ENCODE measurements at places on chromosomes 5 and 9. TPM values are rescaled to one million over a fixed set of nuclear protein-coding genes. Genes with fewer than 3 reads are reported as not detected.
A peak's percentile ranks its signal among the peaks of the same experiment; 100 is the strongest.

- DNase-seq = peak; percentile 30
Observed at GRCh38 chr5:1052641-1053390, 44.2 kb downstream of the NKD2 start.

GRCh38 chr5:159588941-159589340 lies 258.7 kb upstream of the IL12B start:
- DNase-seq = no peak

SYNPO gene
- total RNA-seq = 7.7 TPM

GRCh38 chr5:63916786-63917185 lies 45.5 kb downstream of the HTR1A start:
- no peak for DNase-seq
